ENCODE measurements at places on chromosomes 1 and 21.
A peak's percentile ranks its signal among the peaks of the same experiment; 100 is the strongest.

DNA sequence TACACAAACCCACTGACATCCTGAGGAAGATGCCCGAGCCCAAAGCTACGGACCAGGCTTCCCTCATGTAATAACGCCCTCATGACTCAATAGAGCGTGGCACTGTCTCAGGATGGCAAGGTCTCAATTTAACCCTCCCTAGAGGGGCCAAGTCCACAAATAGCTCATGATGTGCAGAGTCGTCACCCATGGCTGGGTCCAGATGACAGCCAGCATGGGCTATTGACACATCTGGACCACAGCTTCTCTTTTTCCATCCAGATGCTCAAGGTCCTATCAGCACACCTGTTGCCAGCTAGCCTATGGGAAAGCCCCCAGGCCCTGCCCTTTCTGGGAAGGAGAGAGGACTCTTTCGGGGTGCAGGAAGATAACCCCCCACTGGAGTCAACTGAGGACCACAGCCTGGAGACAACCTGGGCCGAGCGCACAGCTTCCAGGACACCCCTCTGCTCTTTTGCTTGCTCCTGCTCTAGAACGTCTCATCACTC lies 2.8 kb downstream of the LAPTM5 start:
- no peak for DNase-seq

DNA sequence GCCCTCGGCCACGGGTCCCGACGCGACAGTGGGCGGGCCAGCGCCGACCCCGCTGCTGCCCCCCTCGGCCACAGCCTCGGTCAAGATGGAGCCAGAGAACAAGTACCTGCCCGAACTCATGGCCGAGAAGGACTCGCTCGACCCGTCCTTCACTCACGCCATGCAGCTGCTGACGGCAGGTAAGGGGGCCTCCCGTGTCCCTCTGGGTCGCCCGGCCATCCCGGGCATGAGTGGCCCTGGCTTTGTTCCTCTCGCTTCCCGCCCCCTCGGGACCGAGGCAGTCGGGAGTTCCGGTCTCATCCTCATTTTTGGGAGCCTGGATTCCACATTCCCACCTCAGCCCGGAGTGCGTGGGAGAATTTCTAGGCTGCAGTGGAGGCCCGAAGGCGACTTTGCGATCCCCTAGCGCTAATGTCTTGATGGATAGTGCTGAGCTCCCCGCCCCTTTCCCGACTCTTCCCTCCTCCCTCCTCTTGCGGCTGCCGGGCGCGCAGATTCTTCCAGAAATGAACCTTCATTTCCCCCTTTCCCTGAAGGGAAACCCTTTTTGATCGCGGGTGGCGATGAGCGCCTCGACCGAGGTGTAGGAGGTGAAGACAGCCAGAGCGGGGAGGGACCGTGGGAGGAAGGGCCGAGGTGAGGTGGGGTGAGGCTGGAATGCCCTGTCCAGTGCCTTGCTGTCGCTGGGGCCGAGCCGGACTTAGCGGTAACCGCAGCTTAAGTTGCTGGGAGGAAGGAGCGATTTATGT lies 705 bp downstream of the KHDRBS1 start:
- DNase-seq, result peak; percentile 11

- no peak for DNase-seq
Measured at GRCh38 chr1:183251101-183251958, 65.3 kb downstream of the LAMC2 start.

DNA sequence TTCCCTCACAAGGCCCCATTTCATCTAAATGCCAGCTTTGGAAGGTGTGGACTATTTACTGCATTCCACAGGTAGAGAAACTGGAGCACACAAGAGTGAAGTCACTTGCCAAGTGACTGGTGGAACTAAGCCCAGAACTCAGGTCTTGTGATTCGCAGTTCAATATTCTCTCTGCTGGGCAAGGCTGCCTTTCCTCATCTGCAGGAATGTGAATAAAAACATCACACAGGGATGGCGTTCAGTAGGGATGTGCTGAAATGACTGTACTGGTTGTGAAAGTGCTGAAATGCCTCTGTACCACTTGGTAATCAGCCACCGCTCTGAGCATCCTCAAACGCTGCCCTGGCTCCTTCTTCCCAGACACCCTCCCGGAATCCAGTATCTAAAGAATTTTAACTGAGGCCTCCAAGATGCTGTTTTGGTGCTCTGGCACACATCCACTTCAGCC lies 145.6 kb downstream of the HIVEP3 start:
- DNase-seq, result no peak
